Stomach (tissue), 19 donors: ENCODE measurements at places on chromosomes 1 and 21. TPM values are rescaled to one million over a fixed set of nuclear protein-coding genes. Genes with fewer than 3 reads are reported as not detected.
A peak's percentile ranks its signal among the peaks of the same experiment; 100 is the strongest.

- no peak overlapping the region for H3K27ac ChIP-seq
- no peak overlapping the region for H3K4me3 ChIP-seq
- peaks cover 20% of the 10 kb centered on the region for H3K36me3 ChIP-seq
- no peak for DNase-seq
Observed at GRCh38 chr1:169949139-169949538, 55.4 kb upstream of the SCYL3 start.

GRCh38 chr1:65772607-65773006 lies 20.1 kb upstream of the PDE4B start:
- DNase-seq: no peak
- H3K27me3 ChIP-seq: no peaks in the 10 kb centered on the region
- no peak overlapping the region for H3K4me3 ChIP-seq
- no peak overlapping the region for H3K27ac ChIP-seq
- H3K4me1 ChIP-seq: no peaks in the 10 kb centered on the region

DNA sequence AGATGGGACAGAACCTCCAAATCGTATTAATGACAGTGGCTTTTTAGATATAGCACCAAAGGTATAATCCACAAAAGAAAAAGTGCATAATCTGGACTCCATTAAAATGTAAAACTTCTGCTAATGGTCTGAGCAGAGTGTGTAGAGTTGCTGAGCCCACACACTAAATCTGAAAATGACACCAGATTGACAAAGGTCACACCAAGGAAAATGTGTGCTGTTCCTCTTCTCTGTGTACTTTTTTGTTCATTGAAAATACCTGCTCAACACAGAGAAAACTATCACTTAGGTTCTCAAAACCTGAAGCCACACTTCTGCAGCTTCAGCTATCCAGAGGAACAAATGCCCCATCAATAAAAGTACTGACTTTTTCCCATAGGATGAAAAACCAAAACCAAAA lies 146.2 kb downstream of the AK5 start:
- no peaks in the 10 kb centered on the region for H3K27me3 ChIP-seq
- no peak overlapping the region for H3K4me3 ChIP-seq
- no peak for DNase-seq
- no peaks in the 10 kb centered on the region for H3K4me1 ChIP-seq
- H3K36me3 ChIP-seq: no peaks in the 10 kb centered on the region

- DNase-seq: peak; percentile 69
- H3K27me3 ChIP-seq: no peaks in the 10 kb centered on the region
- H3K36me3 ChIP-seq: no peaks in the 10 kb centered on the region
Observed at GRCh38 chr1:54965624-54966340, 14.6 kb upstream of the TMEM61 start.

DNA sequence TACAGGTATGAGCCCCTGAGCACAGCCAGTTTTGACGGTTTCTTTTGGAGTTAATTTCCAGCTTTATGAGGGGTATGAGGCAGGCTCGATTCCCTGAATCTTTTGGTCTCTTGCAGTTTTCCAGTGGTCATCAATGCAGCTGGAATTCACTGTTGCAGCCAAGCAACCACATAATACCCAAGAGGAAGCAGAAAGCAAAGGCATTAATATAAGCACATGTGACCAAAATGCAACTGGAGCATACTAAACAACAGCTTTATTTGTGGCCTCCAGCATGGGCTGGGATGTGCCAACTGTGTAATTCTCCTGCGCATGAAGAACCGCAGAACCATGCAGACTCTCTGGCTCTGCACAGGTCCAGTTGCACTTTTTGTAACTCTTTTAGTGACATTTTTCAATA lies 33.0 kb downstream of the DSCAM start:
- H3K36me3 ChIP-seq: no peaks in the 10 kb centered on the region
- no peak for DNase-seq
- no peaks in the 10 kb centered on the region for H3K4me1 ChIP-seq
- H3K27me3 ChIP-seq: no peaks in the 10 kb centered on the region
- no peak overlapping the region for H3K4me3 ChIP-seq

- no peak overlapping the region for H3K4me3 ChIP-seq
- H3K36me3 ChIP-seq: no peaks in the 10 kb centered on the region
- no peak overlapping the region for H3K27ac ChIP-seq
Observed at GRCh38 chr1:176499671-176500070, 36.7 kb downstream of the PAPPA2 start.

Gene NUP210L
- polyA plus RNA-seq: not detected

Gene ZNF362
- 11.8 TPM for polyA plus RNA-seq

Gene ZNF683
- polyA plus RNA-seq: 0.28 TPM

Gene KRTAP19-3
- not detected for polyA plus RNA-seq

Gene DENND2C
- polyA plus RNA-seq: 0.93 TPM

Gene CCDC185
- polyA plus RNA-seq: not detected
